ENCODE measurements at places on chromosomes 3 and 15.

- DNase-seq: peak; percentile 62
Observed at GRCh38 chr3:87997298-87997697, 61.5 kb downstream of the CGGBP1 start.

GRCh38 chr3:141465221-141465620 is 21.6 kb upstream of the RASA2 start:
- DNase-seq: no peak

- no peak for DNase-seq
Observed at GRCh38 chr3:134685929-134686802, 35.3 kb upstream of the KY start.

DNA sequence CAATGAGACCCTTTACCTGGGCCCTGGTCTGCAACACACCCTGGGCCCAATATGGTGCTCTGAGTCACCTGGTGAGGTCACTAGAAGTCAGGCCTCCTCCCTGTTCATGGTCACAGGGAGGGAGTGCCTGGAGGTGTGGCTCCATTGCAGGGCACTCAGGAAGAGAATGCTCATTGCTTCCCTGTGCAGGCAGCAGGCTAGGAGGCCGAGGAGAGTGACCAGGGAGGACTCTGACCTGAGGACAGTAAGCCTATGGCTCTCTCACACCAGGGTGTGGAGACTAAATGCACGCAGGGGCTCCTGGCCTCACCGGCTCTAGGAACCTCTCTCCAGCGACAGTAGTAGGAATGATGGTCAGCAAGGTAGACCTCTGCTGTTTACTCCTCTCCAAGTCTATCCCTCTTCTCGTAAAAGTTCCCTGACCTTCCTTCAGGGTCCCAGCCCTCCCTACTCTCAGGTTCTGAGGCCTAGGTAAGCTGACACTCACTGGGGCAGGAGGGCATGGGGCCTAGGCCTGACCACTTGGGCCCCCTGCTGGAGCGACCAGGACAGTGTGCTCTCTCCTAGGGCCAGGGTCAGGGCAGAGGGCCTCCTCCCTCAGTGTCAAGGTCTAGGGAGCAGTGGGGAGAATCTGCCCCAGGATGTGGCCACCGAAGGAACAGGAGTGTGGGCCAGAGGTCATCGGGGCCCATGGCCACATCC is 9.6 kb upstream of the SLCO2A1 start:
- no peak for DNase-seq

DNA sequence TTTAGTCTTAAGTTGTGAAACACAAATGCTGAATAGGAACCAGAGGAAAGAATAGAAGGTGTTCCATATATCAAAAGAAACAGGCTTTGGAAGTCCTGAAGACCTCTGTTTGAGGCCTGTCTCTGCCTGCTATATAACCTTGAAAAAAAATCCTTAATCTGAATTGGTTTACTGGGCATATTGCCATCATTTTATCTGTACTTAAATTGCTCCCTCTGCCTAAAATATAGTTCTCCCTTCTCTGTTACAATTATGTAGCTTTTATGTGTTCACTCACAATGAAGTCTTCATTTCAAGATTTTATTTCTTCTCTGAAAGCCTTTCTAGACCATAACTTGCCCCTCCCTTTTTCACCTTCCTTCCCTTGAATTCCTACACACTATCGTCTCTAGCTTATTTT is 21.2 kb downstream of the ARL13B start:
- no peak for DNase-seq

DNA sequence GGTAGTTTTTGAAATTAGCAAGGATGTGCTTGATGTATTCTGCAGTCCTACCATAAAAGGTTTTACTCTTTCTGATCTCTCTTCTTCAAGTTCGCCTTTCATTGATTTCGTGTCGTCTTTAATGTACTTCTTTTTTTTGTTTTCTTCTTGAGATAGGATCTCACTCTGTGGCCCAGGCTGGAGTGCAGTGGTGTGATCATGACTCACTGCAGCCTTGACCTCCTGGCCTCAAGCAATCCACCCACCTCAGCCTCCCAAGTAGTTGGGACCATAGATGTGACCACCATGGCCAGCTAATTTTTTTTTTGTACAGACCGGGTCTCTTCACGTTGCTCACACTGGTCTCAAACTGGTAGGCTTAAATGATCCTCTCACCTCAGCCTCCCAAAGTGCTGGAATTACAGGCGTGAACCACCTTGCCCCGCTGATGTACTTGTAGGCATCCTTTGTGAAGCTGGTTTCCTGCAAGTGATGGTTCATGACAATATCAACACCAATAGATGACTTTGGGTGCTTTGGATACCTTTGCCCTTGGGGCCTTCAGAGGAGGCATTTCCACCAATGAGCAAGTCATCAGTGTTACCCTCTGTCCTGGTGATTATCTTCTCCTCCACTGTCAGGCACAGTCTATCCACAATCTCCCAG is 28.9 kb upstream of the RNF7 start:
- DNase-seq: no peak

- no peak for DNase-seq
Observed at GRCh38 chr15:81377871-81378270, 3.9 kb upstream of the TMC3 start.

DNA sequence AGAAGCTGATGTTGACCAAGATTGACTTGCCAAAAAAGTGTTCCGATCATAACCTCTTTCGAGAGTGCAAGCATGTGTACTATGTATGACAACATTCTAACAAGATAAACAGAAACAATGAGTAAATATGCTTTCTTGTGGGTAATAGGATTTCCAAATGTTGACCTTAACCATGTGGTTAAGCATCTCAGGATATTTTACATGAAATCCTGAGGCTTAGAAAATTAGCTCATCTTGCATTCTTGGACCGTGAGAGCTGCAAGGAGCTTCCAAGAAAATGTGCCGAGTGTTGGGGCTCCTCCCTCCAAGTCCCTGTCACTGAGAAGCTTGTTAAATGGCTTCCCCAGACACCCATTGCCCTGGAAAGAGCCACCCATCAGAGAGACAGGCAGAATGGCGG is 50.1 kb downstream of the C3orf20 start:
- no peak for DNase-seq

DNA sequence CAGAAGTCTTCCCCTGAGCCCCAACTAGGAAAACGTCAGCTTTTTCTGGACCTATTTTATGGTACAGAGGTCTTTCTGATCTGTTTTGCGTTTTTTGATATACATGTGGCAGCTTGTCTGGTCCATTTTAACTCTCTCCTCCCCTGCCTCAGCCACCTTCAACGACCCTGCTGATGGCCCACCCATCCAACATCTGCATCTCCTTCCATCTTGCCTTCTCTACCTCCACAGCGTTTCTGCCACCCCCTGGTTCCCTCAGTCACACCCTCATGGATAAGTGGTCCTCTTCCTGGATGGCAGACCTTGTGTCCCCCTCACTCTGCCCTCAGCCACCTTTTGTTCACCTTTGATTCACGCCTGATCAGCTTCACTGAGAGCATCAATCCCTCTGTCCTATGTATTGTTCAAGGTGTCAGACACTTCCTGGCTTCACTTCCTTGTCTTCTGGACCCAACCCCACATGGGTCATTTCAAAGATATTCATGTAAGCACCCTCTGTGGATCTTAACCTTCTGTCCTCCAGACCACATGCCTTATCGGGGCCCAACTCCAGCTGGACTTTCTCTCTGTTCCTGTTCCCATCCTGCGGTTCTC is 13.5 kb downstream of the AHSG start:
- no peak for DNase-seq

- DNase-seq: no peak
Observed at GRCh38 chr15:49697121-49697520, 76.3 kb downstream of the DTWD1 start.

DNA sequence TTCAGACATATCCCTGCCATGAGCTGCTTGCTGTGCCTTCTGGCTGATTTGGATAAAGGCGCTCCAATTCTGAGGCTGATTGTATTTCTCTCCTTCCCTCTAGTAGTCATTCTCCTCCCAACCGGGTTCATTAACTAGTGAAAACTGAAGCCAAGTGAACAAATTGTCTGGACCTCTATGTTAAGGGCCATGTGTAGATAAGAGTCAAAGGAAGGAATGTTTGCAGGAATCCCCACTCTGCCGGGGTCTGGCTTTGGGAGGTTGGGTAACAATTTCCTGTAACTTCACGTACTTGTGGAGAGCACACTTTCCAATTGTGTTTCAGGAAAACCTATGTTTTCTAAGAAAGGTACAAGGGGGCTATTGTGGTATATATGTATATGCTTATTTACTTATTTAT is 38.2 kb upstream of the SUCLG2 start:
- DNase-seq: no peak

DNA sequence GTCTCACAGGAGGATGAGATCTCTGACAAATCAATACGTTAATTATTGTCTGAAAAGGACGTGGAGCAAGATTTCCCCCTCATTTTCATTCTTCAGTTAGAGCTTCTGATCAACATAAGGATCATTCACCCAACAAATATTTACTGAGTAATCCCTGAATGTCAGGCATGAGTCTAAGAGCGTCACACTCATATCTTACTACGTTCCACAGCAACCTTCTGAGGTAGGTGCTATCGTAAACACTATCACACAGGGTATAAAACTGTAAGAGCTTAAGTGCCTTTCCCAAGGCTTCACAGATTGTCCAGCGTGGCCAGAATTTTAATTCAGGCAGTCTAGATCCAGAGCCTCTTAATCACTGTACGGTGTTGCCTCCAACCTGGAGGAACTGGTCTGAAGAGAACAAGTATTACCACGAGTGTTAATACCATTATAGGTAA is 10.6 kb upstream of the TM4SF1 start:
- no peak for DNase-seq

- DNase-seq: no peak
Observed at GRCh38 chr3:124599779-124600693, 130.2 kb upstream of the UMPS start.

DNA sequence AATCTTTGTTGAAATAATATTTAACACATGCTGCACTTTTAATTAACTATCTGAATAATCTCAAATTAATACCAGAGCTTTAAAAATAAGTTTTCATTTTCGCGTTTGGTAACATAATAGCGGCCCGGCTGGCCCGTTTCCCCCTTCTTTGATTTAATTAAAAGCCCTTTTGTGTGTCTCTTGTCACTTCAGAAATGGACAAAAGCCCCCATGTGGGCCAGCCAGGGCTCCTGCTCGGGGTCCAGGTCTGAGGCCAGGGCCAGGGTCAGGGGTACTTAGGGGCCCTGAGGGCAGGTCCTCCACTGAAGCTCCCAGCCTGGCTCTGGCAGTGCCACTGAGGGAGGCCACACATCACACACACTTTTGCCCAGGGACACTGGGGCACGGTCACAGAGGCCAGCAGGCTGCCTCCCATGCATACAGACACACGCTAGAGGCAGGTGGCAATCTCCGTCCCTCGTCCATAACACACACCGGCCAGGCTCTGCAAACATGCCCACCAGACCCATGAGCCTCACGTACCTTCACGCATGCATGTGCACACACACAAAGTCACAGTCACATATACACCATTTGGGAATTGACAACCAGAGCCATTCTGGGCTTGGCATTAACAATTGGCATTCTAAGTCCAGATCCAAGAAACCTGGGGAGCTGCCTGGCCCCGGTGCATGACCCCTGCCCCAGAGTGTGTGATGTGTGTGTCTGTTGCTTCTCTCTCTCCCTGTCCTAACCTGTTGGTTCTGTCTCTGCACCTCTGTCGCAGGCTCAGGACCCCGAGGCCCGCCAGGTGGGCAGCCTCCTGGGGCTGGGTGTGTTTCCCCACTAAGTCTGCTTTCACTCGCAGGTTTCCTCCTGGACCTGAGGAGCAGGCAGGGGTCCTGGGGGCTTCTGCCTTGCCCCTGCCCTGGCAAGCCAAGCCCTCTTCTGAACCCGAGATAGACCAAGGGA is 38.5 kb downstream of the DNAJB8 start:
- no peak for DNase-seq

DNA sequence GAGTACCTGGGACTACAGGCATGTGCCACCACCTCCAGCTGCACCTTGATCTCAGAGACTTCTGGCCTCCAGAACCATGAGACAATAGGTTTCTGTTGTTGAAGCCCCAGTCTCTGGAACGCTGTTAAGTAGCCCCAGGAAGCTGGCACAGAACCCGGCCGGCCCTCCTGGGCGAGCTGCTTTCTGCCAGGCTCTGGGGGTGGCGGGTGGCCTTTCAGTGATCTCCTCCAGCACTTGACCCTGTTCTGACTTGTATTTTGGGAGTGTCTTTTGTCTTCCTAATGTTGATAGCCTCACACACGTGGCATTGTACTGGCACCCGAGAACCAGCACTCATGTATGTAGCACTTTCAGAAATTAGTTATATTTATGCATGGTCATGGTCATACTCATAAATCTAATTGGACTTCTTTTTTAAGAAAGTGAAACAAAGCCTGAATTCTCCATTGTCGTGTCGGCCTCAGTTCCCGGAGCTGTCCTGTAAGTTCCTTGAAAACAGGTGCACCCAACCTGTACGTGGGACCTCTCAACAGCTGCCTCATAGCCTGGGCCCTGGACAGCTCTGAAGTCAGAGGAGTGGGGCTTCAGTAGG is 74.0 kb downstream of the TFRC start:
- no peak for DNase-seq

GRCh38 chr15:59674361-59674877 is 14.7 kb downstream of the BNIP2 start:
- DNase-seq: no peak

DNA sequence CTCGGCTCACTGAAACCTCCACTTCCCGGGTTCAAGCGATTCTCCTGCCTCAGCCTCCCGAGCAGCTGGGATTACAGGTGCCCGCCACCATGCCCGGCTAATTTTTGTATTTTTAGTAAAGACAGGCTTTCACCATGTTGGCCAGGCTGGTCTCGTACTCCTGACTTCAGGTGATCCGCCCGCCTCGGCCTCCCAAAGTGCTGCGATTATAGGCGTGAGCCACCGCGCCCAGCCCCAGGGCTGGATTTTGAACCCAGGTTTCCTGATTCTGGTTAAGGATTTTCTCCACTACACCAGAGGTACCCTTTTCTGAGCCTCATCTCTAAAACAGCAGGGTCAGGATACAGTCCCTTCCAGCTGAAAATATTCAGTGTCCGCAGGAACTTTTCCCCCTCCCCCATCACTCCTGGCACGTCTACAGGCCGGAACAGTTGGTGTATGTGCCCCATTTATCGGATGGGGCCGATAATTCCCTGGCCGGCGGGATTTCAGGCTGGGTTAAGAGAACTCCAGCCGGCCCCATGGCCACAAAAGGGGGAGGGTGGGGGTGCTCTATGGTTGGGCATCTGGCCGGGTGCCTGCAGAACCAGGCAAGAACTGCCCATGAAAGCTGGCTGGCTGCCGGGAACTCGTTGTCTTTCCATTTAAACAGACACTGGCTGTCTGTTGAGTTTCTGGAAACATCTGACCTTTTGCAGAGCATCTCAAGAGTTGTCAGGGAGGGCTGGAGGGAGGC is 26.8 kb upstream of the SEMA4B start:
- no peak for DNase-seq

DNA sequence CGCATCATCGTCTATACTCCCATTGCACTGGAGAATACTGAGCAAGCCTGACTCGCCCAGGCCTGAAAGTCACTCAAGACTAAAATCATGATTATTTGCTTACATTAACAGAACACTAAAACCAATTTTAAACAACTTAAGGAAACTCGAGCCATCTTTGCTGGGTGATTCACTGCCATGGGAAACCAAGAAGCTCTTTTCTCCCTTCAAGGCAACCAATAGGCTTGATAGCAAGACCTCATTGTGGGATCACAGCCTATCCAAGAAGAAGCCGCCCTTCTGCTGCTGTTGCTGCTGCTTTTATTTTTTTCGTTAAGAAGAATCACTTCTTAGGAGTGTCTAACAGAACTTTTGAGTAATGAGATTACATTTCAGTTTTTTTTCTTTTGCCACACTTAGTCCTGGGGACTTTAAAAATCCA is 479.4 kb downstream of the FOXP1 start:
- no peak for DNase-seq

GRCh38 chr3:177683586-177683985 is 486.3 kb upstream of the TBL1XR1 start:
- DNase-seq: peak; percentile 16

GRCh38 chr3:126958638-126959085 is 24.3 kb upstream of the PLXNA1 start:
- no peak for DNase-seq
